ENCODE measurements at places on chromosomes 3 and 15. TPM values are rescaled to one million over a fixed set of nuclear protein-coding genes. Genes with fewer than 3 reads are reported as not detected.

- no peak for DNase-seq
Measured at GRCh38 chr3:76242886-76243753, 457.8 kb upstream of the ZNF717 start.

Gene PLSCR1
- 79.2 TPM for total RNA-seq

Gene IL12A
- 1.3 TPM for total RNA-seq

Gene CEP97
- total RNA-seq = 14.2 TPM

Gene SCG5
- 4.0 TPM for total RNA-seq

Gene GADL1
- total RNA-seq = not detected

Gene KLHL40
- total RNA-seq = not detected
